ENCODE measurements at places on chromosomes 12 and 14. TPM values are rescaled to one million over a fixed set of nuclear protein-coding genes. Genes with fewer than 3 reads are reported as not detected.

DNA sequence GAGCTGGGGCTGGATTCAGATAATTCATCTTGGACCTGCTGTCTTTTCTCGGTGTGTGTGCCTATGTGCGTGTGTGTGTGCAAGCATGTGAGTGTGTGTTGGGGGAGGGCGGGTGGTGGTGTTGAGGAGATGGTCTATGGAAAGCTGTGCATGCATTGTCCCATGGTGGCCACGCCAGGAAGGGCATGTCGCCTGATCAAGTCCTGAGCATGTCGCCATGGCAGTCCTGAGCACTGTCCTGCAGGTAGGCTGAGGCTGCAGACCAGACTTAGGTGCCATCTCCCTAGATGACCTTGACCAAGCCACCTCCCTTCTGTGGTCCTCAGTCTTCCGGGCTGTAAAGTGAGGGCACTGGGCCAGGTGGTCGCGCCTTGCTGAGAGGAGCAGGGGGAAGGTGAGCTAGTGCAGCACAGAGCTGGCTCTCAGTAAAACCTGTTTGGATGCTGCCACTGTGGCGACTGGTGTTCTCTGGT is 81.4 kb downstream of the PAPOLA start:
- no peak for DNase-seq

DNA sequence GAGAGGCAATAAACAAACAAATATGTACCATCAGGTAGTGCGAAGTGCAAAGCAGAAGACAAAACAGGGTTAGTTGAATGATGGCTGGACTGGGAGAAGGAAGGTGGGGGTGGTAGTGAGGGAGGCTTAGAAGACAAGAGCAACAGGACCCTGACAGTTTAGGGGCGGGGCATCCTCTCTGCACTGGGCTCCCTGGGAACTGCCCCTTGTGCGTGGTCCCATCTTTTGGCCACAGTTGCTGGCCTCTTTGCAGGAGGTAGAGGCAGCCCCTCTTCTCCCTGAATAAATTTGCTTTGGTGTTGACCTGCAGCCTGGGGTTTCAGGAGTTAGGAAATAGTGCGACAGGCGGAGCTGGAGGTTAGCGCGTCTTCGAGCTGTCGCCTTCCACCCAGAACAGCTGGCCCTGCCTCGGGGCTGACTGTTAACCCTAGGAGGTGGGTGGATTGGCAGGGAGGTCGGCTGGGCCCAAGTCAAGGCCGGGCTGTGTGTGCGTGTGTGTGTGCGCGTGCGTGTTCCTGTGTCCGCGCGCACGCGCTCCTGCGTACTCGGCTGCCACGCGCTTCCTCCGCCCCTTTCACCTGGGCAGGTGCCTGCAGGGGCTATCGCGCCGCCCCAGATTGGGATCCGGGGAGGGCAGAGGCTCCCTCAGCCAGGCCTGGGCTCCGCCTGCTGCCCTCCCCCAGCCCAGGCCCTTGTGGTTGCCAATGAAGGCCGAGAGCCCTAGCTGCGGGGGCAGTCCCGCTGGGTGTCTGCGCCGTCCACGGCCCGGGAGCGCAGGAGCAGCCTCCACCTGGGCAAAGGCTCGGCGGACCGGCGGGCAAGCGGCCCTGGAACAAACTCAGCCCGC is 180.8 kb downstream of the ADCK1 start:
- no peak for DNase-seq

Gene PEX5
- total RNA-seq, result 116 TPM

Gene CCDC197
- total RNA-seq, result not detected

Gene SLC17A8
- total RNA-seq, result not detected

Gene AKAP5
- 1.4 TPM for total RNA-seq

DNA sequence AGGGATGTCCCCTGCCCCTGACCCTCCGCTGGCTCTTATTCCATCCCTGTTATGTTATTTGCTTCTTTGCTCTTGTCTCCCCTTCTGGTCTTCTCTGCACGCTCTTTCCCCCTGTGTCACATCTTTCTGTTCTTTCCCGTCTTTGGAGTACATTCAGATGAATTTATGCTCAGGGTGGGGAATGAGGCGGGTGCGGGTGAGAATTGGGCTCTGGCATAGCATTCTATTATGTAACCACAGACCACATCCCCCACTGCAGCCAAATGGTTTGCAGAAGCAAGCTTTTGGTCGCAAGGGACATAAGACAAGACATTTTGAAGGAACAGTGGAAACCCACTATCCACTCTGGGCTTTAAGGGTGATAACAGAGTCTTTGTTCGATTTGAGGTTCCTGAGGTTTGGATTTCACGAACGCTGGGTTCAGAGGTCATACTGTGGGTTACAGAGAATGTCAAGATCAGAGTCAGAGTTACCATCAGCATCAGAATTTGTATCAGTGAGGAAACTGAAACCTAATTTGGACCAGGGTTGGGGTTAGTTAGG is 3.8 kb downstream of the ENDOU start:
- no peak for DNase-seq

Gene PELI2
- total RNA-seq, result 27.0 TPM

GRCh38 chr12:7271893-7272514 is 31.9 kb upstream of the ACSM4 start:
- no peak for DNase-seq

GRCh38 chr14:22289570-22289969 is 299.5 kb downstream of the DAD1 start:
- no peak for DNase-seq

DNA sequence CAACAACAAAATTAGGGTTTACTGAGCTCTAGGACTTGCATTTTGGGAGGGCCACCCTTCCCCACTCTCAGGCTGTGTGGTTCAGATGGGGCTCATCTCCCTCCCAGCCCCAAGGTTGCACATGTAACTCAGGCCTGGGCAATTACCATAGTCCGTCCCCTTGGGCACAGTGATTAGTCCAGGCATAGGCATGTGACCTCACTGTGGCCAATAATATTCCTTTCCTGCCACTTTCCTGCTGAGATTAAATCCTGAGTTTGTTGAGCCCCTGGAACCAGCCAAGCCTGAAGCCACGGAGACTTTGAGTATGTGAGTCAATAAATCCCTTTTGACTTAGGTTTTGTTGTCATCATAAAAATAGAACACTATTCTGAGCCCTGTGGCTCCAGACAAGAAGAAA is 113.0 kb downstream of the AACS start:
- DNase-seq, result no peak

GRCh38 chr14:79643132-79643531 is 568.2 kb downstream of the DIO2 start:
- no peak for DNase-seq

DNA sequence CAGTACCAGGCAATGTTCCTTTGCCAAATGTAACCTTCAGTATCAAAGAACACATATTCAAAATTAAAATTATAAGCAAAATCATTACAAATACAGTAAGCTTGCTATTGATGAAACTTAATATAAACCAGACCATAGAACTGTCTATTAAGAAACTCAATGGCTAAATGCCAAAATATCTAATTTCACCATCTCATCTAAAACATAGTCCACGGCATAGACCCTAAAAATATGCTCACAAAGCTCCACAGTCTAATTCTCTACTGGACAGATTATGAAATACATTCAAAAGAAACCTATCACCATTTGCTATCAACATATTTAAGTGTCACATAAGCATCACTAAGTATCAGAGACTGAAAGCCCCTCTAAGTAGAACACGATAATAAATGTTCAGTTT is 25.2 kb downstream of the DUSP16 start:
- DNase-seq, result no peak

Gene IL23A
- total RNA-seq, result not detected

- DNase-seq, result no peak
Observed at GRCh38 chr12:106580671-106581508, 1.9 kb upstream of the RFX4 start.

GRCh38 chr12:19867970-19868369 is 428.7 kb downstream of the AEBP2 start:
- DNase-seq, result no peak

GRCh38 chr12:98997899-98998298 is 352.8 kb downstream of the APAF1 start:
- no peak for DNase-seq

GRCh38 chr14:61556455-61556854 is 138.9 kb upstream of the HIF1A start:
- DNase-seq, result no peak

- DNase-seq, result no peak
Observed at GRCh38 chr12:81297601-81298000, 219.7 kb downstream of the ACSS3 start.

DNA sequence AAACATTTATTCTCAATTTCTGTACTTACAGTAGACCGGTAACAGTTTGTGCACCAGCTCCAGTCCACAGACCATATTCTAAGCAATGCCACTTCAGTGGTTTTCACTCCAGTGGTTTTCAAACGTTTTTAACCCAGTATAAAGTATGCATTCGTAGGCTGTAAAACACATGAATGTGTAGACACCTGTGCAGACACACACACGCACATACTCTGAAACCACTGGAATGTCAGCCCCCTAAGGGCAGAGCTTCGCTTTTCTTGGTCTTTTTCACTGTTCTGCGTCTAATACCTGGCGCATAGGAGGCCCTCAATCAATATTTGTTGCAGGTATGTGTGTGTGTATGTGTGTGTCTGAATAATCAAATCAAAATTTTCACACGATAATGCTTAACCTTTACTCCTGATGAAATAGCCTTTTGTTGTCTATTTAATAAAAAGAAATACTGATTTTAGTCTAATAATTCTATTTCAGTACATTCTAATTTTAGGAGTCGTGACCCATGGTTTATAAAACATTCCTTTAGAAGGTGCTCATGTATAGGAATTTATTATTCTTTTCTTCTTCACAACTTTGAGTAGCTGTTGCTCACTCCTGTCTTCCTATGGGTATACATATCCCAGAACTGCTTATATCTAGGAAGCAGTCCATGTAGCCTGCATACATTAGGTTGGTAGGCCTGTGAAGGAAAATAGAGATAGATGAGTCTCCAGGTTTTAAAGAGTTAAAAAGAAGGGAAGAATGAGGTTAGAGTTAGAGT is 73.6 kb upstream of the REP15 start:
- DNase-seq, result no peak

Gene CELA1
- not detected for total RNA-seq

Gene TSPAN11
- total RNA-seq, result 1.4 TPM

DNA sequence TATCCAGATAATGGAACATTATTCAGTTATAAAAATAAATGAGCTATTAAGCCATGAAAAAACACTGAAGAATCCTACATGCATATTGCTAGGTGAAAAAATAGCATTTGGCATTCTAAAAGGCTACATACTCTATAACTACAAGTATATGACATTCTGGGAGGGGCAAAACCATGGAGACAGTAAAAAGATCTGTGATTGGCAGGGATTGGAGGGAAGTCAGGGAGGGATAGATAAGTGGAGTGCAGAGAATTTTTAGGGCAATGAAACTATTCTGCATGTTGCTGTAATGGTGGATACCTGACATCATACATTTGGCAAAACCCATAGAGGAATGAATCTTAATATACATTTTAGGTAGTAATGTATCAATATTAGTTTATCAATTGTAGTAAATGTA is 63.1 kb upstream of the SLC38A2 start:
- DNase-seq, result no peak

DNA sequence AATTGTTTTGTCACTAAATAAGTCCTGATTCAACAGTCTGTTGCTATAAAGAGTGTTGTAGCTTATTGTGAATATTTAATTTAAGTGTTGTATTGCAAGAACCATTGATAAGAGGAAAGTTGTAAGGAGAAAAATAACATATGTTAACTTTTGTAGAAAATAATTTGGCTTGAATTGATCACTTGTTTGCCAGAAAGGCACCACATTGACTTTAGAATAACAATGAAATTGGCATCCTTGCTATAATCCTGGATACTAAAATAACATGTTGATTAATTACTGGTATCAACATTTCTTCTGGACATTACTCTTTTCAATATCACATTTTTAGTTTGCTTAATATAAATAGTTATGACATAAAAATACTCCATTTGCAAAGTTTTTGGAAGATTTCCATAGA is 159.0 kb downstream of the MGAT4C start:
- no peak for DNase-seq

DNA sequence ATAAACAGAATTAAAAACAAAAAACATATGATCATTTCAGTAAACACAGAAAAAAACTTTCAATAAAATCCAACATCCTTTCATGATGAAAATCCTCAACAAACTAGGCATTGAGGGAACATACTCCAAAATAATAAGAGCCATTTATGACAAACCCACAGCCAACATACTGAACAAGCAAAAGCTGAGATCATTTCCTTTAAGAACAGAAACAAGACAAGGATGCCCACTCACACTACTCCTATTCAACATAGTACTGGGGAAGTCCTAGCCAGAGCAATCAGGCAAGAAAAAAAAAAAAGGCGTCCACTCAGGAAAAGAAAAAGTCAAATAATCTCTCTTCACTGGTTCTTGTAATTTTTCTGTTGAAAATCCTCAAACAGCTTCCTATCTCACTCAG is 30.1 kb downstream of the MRPL42 start:
- DNase-seq, result no peak

DNA sequence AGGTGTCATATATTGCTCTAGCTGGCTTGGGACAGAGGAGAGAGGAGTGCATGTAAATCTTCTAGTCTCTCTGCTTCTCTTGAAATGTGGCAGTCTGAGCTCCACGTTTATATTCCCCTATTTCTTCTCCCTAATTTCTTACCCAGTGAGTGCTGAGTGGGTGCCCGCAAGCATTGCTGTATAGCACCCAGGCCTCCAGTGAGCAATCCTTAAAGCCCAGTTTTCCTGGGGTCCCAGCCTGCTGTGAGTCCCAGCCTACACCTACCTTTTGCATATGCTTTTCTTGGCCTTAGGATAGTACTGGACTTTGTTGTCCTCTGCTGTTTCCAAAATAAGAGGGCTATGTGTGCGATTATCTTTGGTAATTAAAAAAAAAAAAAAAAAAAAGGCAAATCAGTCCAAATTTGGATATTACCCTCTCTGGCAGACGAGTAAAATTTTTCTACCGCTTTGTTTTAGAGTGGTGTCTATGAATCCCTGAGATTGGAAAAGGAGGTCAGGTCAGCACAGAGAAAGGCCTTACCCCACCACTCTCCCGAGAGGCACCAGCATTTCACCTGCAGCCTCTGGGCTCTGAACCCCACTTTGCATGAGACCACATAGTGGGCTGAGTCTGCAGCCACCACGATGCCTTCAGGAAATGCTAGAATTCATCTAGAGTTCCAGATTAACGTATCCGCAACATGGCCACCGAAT is 1.1 kb downstream of the MGST1 start:
- DNase-seq, result no peak

- no peak for DNase-seq
Observed at GRCh38 chr14:49975799-49976198, 82.9 kb downstream of the ARF6 start.

DNA sequence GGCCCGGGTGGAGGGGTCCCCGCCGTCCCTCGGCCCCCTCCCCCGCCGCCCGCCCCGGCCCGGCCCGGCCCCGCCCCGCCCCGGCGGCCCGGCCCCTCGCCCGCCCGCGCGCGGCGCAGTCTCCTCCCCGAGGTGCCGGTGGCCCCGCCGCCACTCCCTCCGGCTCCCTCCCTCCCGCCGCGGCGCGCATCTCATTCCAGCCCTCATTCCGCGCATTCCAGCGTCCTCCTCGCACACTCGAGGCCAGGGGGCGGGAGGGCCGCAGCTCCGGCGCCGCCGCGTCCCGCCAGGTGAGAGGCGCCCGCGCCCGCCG is at the start of gene TEAD4:
Gene TEAD4 (plus strand): TSS at position 206 of the 313 bp plus-strand sequence.
- no peak for DNase-seq

DNA sequence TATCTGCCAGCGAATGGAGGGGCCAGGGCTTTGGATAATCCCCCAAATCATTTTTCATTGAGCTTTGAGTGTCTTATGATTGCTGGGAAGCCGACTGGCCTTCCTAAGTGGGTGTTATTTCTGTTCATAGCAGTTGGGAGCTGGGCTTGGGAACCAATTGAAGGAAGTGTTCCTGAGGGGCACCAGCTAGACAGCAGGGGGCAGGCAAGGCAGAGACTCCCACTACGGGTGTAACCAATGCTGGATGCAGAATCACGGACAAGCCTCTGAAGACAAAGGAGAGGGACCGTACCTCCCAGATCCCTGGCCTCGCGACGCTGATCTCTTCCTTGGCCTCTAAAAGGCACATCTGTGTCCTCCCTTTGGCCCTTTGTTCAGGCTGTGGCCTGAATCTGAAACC is 149.0 kb upstream of the PRMT8 start:
- no peak for DNase-seq

Data from omental fat pad (tissue), 4 donors.